Occipital lobe (tissue), 3 donors: ENCODE measurements at places on chromosomes 2 and 18. TPM values are rescaled to one million over a fixed set of nuclear protein-coding genes. Genes with fewer than 3 reads are reported as not detected.

The RAD51AP2 gene
- total RNA-seq: 0.47 TPM

The SRD5A2 gene
- not detected for total RNA-seq

- DNase-seq: no peak
Observed at GRCh38 chr18:75350512-75350839, 77.0 kb downstream of the SMIM21 start.

DNA sequence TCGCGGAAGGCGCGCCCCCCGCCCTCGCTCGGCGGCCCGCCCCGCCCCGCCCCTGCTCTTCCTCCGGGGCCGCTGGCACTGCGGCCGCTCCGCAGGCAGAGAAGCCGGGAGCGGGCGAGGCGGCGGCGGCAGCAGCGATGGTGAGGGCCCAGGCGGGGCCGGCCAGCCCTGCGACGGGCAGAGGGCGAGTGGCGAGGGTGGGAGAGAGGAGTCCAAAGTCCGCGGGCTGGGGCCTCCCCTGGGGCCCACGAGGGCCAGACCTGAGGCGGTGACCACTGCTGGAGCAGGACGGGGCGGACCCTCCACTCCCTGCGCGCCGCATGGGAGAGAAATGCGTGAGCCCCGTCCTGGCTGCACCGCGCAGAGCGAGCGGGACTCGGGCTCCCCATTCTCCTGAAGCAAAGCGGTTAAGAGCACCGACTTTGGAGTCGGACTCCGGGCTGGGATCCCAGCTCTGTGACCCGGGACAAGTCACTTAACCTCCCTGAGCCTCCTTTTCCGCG is at the start of gene VAMP5:
Gene VAMP5 (plus strand): TSS at position 78 of the 503 bp plus-strand sequence. CDS start 60 bp downstream, at position 138.
- no peak for DNase-seq

DNA sequence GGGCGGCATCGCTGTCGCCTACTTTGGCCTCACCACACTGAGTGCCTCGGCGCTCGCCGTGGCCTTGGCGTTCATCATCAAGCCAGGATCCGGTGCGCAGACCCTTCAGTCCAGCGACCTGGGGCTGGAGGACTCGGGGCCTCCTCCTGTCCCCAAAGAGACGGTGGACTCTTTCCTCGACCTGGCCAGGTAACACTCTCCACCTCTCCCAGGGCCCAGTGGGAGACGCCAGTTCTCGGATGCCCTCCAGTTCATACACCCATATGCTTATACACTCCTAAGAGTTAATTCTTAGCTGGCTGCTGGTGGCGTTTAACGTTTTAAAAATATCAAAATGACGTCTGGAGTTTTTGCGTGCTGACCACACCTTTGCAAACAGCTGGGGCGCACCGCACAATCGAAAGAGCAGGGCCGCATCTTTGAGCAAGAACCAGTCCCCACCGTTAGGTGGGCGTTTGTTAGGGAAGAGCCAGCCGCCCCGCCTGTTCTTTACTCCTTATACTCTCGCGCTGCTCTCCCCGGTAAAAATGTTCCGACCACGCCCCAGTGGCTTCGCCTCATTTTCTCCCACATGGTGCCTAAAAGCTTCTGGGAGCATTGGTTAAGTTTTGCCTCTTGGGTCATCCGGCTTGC is 899 bp downstream of the SLC1A4 start:
- no peak for DNase-seq
